ENCODE measurements at places on chromosomes 12 and 14.
A peak's percentile ranks its signal among the peaks of the same experiment; 100 is the strongest.

GRCh38 chr12:125292700-125293099, 227.5 kb downstream of the AACS start:
- DNase-seq = no peak

DNA sequence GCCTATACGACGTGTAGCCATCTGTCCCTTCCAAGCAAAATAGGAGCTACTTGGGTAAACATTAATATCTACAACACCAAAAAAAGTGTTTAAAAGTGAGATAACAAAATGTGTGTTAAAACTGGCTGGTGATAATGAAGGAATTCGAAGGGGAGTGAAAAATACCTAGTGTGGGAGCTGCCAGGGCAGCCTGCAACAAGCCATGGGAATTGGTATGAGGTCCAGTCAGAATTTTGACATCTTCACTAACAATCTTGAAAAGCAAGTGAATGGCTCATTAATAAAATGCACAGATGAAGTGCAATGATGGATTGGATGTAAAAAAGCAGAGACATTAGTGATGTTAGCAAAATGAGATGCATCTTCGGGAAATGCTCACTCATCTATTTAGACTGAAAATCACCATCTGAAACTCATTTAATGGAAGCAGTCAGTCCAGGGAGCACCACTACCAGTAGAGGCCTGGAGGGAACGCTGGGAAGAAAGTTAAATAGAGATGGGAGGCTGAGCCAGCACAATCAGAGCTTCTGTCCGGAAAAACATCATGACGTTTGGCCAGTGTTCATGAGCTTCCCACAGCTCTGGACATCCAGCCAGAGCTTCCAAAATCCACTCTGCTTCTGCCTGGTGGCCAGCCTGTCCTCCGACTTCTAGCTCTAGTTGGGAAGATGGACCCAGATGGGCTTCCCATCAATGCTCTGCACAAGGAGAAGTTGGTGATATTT, 405.0 kb upstream of the TMTC1 start:
- no peak for DNase-seq

DNA sequence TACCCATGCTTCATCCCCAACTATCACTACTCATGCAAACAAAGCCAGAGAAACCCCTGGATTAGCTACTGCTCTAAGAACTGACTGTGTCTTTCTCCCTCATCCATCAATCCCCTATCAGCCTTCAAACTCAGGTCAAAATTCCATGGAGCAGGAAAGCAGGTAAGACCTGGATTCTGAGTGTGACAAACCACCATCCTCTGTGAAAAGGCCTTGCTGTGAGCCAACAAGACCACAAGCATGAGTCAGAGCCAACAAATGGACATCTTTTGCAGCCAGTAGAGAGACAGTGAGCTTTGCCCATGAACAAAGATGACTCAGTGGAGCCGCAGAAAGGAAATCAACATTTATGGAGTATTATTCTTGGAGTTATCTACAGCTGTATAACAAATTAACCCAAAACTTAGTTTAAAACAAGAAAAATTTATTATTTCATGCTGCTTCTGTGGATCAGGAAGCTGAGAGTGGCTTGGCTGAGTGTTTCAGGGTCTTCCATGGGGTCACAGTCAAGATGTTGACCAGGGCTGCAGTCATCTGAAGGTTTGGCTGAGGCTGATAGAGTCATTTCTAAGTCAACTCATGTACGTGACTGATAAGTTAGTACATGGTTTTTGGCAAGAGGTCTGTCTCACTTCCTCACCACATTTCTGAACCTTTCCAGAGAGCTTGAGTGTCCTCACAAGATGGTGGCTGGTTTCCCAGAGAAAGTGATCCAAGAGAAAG, 61.1 kb downstream of the PITPNM2 start:
- no peak for DNase-seq

- DNase-seq = no peak
Observed at GRCh38 chr12:59404109-59404650, 191.6 kb upstream of the SLC16A7 start.

GRCh38 chr12:14991069-14991468, 18.2 kb downstream of the PDE6H start:
- no peak for DNase-seq

DNA sequence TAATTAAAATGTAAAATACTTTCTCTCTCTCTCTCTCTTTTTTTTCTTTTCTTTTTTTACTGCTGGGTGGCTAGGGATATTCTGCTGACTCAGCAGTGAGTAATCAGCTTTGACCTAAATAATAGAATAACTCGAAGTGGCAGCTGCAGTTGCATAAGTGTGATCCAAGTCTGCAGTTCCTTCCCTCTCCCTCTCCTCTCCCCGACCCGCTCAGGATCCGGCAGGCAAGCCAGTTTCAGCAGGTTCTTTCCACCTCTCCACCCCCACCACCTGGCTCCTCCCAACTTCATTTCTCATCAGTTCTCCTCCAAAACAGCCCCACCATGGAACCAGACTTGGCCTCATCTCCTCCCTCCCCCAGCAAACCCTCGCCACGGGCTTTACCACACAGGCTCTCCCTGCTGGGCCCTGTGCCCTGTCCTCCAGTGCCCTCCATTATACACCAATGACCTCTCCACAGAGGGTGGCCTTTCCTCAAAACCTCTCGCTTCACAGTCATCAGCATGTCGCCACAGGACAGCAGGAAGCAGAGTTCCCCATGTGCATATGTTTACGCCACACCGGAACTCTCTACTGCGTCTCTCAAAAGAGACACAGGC, 22.4 kb downstream of the SLC7A8 start:
- no peak for DNase-seq

- DNase-seq = no peak
Observed at GRCh38 chr12:57850854-57851430, 4.4 kb upstream of the CTDSP2 start.

GRCh38 chr12:81759190-81760051, at the start of gene PPFIA2:
Gene PPFIA2 (minus strand): TSS chr12:81759350.
- peak; percentile 8 for DNase-seq

DNA sequence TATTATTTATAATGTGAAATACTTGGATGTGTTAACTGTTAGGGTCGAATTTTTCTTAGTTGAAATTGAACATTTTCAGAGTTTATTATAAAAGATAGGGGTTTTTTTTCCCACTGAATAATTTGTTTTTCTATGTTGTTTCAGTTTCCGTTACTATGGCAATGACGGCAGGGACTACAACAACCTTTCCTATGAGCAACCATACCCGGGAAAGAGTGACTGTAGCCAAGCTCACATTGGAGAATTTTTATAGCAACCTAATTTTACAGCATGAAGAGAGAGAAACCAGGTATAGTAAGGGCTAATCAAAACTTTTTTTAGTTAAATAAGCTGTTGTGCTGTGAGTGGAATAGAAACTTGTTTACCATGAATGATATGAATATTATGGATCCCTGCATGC, 35.1 kb upstream of the BMAL2 start:
- DNase-seq = no peak

GRCh38 chr12:27305673-27306456, 26.8 kb upstream of the BMAL2 start:
- peak; percentile 47 for DNase-seq

DNA sequence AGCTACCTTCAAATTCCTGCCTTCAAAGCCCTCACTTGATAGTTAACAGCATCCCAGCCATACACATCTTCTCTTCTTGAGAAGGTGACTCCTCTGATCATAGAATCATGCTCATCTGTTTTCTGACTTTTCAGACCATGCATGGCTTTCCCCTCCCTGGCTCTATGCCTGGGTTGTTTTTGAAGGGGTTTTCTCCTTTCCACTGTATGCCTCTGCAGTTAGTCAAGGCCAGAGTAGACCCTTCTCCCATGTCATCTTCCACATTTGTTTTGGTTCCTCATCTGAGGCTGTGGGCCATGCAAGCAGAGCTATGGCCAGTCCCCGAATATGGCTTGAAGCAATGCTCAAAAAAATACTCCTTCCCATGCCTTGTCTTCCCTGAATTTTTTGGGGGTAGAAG, 14.3 kb upstream of the MCRS1 start:
- no peak for DNase-seq

- DNase-seq = no peak
Observed at GRCh38 chr14:95862243-95862642, 14.4 kb upstream of the TUNAR start.

- DNase-seq = no peak
Observed at GRCh38 chr12:124410354-124411175, 115.7 kb downstream of the RFLNA start.

DNA sequence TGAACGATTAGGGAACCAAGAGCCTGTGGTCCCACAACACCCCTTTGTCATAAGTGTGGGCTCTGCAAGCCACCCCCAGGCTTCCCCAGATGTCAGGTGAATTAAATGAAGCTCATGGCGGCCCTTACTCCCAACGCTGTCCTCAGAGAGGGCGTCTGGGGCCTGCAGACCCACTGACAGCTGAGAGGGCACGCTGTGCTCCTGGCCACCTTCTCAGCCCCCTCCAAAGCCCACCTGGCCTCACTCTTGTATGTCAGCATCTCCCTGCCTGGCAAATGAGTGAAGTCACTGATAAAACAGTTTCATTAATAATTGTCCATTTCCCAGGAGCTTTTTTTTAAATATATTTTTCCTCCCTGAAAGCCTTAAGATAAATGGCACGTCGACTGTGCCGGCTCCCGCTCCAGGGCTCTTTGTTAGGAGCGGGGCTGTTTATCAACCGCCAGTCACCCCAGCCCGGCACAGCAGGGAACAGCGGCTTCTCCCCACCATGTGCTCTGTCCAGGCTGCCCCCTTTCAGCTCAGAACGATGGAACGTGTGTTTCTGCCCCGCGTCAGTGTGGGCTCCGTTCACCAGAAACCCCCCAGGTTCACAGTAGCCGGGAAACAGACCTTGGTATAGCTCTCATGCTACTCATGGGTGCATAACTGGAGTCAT, 94.7 kb upstream of the SFSWAP start:
- DNase-seq = no peak

DNA sequence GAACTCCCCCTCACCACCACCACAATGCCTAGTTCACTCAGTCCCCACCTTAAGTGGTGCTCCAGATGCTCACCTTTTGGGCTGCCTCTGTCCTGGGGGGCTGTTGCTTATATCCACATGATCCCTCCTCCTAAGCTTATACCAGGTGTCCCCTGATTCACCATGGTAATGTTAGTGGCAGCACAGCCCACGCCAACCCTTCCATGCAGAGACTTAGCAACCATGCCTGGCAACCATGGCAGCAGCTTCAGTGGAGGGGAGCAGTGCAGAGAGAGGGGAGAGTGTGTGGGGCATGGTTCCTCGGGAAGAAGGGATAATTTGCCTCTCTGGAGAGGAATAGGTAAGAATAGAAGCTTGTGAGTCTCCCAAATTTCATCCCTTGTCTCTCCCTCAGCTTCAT, 1.2 kb upstream of the DDN start:
- no peak for DNase-seq

- DNase-seq = peak; percentile 7
Observed at GRCh38 chr12:25089738-25090137, 105.2 kb downstream of the DNAI7 start.

DNA sequence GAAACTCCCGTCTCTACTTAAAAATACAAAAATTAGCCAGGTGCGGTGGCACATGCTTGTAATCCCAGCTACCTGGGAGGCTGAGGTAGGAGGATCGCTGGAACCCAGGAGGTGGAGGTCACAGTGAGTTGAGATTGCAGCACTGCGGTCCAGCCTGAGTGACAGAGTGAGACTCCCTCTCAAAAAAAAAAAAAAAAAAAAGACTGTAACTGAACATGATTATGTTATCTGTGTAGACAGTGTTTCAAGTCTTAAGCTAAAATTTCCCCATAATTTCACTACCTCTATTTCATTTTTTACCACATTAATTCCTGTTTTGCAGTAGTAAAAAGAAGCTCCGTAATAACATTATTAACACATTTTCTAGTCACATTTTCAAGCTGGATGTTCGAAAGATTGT, 5.4 kb downstream of the PLBD1 start:
- no peak for DNase-seq

DNA sequence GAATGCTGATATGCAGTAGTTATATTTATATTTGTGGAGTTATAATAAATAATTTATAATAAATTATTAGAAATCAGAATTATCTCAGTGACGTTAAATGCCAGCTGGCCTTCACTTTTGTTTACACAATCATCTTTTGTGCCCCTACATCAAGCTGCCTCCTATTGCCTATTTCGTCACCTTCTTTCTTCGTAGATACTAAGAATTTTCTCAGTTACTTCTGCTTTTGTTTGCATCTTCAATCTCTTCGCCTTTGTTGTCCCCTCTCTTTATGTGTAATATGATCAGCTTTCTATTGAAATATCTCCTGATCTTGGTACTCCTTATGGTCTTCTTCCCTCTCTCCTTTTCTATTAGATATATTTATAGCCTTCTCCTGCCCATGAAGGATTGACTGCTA, 197.0 kb downstream of the ERC1 start:
- no peak for DNase-seq

GRCh38 chr12:70983692-70984091, 63.2 kb upstream of the PTPRR start:
- no peak for DNase-seq

DNA sequence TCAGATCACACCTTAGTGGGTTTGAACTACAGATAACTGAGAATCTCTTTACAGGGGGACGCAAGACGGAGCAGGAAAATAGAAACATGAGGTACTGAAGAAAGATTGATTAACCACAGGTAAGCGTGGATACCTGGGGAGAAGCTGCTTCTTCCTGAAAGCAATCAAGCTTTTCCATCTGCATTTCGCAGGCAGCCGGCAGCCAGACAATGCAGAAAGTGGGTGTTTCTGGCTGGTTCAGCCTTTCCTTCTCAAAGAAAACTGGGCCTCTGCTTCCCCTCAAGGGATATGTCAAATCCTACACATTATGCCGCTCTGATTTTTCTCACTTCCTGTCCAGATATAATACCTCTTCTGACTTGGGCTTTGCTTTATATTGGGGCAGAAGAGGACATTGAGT, 39.1 kb upstream of the PPFIA2 start:
- no peak for DNase-seq

- DNase-seq = no peak
Observed at GRCh38 chr14:52061390-52061789, 7.5 kb downstream of the NID2 start.

DNA sequence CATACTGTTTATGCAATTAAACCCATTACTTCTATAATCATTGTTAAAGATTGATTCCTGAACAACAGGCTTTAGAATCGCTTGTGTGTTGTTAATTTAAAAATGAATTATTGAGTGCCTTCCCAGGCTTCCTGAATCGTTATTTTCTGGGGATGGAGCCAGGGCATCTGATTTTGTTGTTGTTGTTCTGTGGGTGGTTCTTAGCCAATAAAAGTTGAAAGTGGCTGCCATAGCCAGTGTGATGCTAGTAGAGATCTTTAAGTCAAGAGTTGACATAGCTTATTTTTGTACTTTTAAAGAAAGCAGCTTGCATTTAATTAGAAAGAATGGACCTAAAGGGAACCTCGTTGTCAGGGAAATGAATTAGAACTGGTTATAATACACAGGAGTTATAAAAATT, 6.4 kb downstream of the GOLGA5 start:
- DNase-seq = no peak
